ENCODE measurements at places on chromosomes 3 and 15.

GRCh38 chr15:41961595-41962202, 10.7 kb downstream of the EHD4 start:
- DNase-seq = no peak

DNA sequence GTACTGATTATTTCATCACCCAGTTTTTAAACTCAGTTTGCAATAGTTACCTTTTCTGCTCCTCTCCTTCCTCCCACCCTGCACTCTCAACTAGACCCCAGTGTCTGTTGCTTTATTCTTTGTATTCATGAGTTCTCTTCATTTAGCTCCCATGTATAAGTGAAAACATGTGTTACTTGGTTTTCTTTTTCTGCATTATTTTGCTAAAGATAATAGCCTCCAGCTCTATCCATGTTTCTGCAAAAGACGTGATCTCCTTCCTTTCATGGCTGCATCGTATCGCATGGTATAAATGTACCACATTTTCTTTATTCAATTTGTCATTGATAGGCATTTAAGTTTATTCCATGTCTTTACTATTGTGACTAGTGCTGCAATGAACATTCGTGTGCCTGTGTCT, 79.0 kb downstream of the NAALADL2 start:
- DNase-seq = no peak

GRCh38 chr15:67548236-67548852, 5.8 kb downstream of the MAP2K5 start:
- no peak for DNase-seq

DNA sequence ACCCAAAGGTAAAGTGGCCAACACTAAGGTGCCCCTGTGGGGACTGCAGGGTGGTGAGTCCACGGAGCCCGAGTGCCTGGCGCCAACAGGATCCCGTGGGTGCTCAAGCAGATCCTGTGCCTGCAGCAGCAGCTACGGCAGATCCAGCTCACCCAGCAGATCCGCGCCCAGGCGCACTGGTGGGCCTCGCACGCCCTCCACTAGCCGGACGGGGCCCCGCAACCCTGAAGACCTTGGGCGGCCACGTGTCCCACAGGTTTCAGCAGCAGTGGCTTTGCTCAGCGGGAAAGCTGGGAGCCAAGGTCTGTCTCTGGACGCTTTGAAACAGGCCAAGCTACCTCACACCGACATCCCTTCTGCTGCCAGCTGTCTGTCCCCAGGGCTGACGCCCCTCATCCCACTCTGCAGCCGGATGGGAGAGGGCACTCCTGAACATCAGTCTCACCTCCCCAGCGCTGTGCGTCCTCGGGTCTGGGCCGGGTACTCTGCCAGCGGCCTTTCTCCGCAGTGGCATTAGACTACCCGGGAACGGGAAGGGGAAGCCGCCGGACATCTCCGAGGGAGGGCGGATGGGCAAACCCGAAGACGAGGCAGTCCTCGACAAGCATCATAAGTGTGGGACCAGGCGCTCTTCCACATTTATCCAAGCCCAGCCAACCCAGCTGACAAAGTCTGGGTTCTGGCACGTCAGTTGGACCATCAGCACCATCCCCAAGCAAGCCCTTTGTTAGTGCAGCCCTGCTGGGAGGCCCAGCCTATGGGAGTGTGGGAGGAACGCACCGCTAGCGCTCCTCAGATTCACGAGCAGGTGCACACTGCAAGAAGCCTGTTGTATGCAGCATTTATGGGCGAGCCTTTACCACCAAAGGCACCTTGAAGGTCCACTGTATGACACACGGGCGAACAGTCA, 212.6 kb upstream of the UBE2E2 start:
- no peak for DNase-seq

DNA sequence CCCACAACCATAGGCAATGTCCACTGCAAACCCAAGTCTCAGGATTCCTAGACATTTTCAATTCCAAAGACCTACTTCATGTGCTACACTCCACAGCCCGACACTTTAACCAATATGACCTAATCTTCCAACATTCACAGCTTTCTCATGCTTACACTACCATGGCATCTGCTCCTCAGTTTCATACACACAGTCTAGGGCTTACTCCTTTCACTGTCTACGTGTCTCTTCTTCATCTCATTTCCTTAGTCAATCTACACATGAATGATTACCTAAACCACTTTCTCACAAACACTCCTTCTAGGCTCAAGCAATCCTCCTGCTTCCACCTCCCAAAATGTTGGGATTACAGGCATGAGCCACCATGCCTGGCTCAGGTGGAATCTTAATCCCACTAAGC, 106.3 kb downstream of the STAG1 start:
- no peak for DNase-seq

DNA sequence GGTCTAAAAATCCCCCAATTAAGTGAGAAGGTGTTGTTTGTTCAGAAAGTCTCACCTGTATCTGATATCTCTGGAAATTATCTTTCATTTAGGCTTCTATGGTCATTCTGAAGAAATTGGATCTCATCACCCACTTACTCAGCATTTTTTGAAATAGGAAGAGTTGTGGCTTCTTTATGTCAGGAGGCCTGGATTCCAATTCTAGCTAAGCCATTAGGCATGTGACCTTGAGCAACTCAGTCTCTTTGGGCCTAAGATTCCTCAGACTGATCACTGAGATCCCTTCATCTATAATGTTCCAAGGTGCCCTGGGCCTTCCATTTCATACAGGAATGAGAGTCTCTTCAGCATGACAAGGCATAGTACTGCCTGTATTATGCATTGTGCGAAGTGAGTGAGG, 70.3 kb downstream of the ARHGEF26 start:
- no peak for DNase-seq

GRCh38 chr3:133532951-133533350, 40.5 kb upstream of the CDV3 start:
- DNase-seq = no peak

DNA sequence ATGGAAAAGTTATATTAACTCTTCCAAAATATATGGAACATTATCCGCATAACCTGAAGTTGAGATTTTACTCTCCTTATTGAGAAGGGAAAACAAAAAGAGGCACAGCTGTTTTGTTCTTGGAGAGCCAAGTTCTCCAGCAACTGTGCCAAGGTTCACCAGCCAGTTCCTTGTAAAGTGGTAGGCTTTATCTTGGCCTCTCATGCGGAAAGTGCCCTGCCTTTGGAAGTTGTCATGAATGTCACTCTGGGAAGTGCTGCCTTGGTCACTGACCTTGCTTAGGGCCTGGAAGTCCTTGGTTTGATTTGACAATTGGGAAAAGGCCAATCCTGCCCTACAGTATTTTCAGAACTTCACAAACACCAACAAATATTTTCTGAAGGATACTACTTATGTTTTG, 44.2 kb upstream of the THRB start:
- no peak for DNase-seq

DNA sequence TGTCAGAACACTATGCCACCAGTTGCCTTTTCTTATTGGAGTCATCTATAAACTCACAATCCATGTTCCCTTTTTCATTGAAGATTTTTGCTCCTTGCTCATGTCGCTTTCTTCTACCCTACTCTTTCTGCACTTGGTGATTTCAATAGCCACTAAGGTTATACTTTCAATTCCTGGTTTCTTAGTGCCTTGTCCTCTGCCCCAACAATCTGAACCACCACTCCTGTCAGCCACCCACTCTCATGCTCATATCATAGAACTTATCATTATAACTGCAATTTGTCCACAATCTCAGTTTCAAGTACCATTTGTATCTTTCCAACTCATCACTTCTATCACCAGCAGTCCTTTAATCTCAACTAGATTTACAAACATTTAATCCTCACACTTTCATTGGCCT, 10.0 kb upstream of the GRAMD1C start:
- no peak for DNase-seq

GRCh38 chr3:130645261-130645660, 101.4 kb downstream of the PIK3R4 start:
- DNase-seq = no peak

- no peak for DNase-seq
These were observed 68.6 kb downstream of the ARPP21 start for GRCh38 chr3:35707904-35708303.

- DNase-seq = no peak
These were observed 44.8 kb downstream of the ALDH1L1 start for GRCh38 chr3:126135406-126136076.

Measured in COR-L47 (cell line).